Activated CD4-positive, alpha-beta T cell treated with anti-CD3 and anti-CD28 coated beads, Interleukin-2, amount 50 U/mL, for 1 hour (primary cell): ENCODE measurements at places on chromosomes 1 and 21.

GRCh38 chr1:186054003-186054402 is 319.8 kb downstream of the HMCN1 start:
- DNase-seq: no peak

DNA sequence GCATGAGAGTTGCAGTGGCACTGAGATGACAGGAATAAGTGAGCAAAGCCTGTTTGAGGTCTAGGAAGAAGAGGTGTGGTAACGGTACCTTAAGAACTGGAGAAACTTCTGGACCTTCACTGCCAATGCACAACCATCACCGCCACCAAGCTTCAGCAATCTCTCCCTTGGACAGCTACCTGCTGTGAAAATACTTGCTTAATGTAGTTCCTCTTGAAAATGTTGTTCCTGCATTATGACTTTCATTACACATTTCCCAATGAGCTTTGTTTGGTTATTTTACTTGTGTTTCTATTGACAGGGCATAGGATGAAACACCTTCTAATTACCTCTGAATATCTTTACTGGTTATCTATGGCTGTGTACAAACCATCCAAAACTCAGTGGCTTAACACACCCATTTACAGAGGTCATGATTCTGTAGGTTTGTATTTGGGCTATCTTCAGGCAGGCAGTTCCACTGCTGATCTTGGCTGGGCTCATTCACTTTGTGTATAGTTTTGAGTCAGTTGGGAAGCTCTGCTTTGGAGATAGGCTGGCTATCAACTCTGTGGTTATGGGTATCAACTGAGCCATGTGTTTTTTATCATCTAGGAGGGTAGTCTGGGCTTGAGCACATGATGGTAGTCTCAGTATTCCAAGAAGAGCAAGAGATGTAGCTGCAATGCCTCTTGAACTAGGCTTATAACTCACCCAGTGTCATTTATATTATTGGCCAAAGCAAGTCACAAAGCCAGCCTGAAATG is 149.4 kb downstream of the ELAVL4 start:
- DNase-seq: no peak

DNA sequence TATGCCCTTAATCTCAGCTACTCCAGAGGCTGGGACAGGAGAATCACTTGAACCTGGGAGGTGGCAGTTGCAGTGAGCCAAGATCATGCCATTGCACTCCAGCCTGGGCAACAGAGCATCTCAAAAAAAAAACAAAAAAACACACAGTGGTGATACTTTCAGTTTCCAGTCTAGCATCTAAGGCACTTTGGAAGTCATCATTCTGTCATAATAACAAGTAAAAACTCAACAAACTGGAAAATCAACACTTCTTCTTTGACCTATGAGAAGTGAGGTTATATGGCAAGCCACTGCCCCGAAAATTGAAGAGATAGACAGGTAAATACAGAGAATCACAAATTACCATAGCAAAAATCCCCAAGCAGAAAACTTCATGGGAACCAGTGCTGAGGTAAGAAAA is 51.9 kb downstream of the IL12RB2 start:
- no peak for DNase-seq

DNA sequence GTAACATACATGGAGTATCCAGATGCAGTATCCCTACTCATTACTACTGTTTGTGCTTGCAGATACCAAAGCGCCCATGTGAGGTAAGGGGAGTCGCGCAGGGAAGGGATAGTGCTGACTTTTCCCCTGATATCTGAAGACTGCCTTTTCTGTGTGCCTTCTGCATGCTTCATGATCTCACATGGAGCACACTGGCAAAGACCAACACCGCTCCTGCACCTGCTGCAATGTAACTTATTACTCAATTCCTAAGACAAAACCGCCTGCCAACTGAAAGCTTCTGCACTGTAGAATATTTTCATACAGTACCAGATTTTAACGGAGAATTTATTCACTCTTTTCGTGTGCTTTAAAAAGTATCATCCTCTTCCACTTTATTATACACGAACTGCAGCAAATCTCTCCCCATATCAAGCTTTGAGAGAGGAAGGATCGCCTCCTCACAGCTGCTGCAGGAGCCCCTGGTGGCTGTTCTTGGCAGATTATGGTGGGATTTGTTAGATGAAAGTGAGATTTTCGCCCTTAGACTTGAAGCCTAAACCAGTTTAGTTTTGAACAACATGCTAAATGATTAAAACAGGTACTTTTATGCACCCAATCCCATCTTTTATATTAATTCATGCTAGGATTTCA is 99.1 kb downstream of the PTPN14 start:
- no peak for DNase-seq

- no peak for DNase-seq
These were observed 222.3 kb downstream of the NTNG1 start for GRCh38 chr1:107363154-107363553.
